NCI-H2081 treated with DMSO at 0.1 percent for 48 hours (cell line): ENCODE measurements at places on chromosomes 3 and 15.

GRCh38 chr3:61761694-61762430 lies 200.5 kb downstream of the PTPRG start:
- DNase-seq = no peak

GRCh38 chr15:94671858-94672532 lies 440.6 kb downstream of the MCTP2 start:
- DNase-seq = no peak

- no peak for DNase-seq
Observed at GRCh38 chr15:41507820-41508290, 5.8 kb downstream of the LTK start.

- no peak for DNase-seq
Observed at GRCh38 chr3:156818273-156818651, 7.9 kb upstream of the LEKR1 start.

DNA sequence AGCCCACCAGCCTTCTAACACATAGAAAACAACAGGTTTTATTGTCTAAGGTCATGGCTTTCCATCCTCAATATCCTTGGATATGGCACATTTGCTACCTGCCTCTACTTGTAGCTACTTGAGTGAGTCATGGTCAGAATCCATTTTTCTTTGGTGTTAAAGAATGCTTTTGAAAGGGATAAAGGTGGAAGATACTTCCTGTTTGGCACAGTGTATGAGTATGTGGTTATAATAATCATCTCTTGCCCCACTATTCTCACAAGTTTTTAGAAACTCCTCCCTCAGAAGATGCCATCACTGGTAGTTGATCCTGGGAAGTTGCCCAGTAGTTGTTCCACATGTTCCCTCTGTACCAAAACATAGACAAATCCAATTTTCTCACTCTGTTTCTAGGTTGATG lies 508.6 kb upstream of the IL12A start:
- DNase-seq = no peak

DNA sequence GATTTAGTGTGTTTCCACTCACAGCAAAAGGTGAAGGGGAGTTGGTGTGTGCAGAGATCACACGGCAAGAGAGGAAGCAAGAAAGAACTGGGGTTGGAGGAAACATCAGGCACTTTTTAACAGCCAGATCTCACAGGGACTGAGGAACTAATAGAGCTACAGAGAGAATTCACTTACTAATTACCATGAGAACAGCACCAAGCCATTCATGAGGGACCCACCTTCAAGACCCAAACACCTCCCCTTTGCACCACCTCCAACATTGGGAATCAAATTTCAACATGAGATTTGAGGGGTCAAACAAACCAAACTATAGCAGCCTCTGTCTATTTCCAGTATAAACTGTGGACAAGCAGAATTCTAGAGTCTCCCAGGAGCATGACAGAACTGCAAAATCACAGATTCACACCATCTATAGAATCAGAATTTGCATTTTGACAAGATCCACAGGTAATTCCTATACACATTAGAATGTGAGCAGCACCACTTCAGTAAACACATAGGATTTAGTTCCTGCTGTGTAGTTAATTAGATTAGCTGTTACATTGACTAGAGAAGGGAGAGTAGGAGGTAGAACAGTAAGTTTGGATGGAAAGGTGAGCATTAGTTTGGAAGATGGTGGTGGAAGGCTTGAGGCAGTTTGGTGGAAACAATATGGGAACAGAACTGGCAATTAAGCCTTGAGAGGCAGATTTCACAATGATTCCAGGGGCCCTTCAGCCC lies 311.7 kb downstream of the NSUN3 start:
- DNase-seq = no peak

DNA sequence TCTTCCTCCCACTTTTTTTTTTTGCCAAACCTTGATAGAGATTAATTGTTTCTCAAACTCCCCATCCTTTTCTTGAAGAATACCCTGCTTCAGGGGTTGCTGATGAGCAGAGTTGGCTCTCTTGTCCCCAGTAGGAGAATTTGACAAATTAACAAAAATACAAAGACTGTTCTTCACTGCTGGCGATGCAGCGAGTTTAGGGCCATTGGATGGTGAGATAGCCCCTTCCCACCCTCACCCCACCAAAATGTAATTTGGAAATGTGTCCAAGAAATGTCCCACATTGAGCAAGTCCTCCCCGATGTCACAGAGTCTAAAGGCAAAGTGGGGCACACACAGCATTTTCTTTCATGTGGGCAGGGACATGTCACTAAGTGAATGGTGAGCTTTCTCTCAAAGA lies 136.0 kb upstream of the RARB start:
- no peak for DNase-seq

- DNase-seq = peak; percentile 60
Observed at GRCh38 chr3:178434206-178434805, 101.9 kb upstream of the KCNMB2 start.

GRCh38 chr3:155230382-155230781 lies 63.1 kb downstream of the STRIT1 start:
- no peak for DNase-seq

- DNase-seq = no peak
Observed at GRCh38 chr3:99482191-99482590, 156.2 kb upstream of the COL8A1 start.
